ENCODE measurements at places on chromosomes 12 and 14.

DNA sequence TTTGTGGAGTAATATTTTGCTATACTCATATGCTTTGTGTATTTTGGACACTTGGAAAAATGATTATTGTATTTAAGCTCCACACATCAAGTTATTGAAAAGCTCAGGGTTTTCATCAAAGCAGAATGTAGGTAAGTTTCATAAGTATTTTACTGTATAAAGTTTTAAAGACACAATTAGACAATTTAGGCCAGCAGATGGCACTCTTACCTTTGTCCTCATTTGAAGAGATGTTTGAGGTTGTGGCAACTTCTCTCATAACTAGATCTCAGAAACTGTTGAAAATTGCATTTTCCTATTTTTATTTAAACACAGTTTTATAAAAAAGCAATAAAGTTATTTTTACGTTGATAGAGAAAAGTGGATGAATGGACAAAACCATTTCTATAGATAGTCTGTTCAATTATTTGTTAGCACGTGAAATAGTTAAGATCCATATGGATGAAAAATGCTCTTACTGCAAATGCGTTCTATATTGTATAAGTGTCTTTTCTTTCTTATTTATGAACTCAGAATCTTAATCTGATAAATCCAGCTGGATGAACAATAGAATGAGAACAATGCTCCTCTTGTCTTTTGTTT is 300.0 kb downstream of the AEBP2 start:
- DNase-seq = peak; percentile 90

GRCh38 chr14:42141328-42141727 is 534.7 kb downstream of the LRFN5 start:
- DNase-seq = no peak

DNA sequence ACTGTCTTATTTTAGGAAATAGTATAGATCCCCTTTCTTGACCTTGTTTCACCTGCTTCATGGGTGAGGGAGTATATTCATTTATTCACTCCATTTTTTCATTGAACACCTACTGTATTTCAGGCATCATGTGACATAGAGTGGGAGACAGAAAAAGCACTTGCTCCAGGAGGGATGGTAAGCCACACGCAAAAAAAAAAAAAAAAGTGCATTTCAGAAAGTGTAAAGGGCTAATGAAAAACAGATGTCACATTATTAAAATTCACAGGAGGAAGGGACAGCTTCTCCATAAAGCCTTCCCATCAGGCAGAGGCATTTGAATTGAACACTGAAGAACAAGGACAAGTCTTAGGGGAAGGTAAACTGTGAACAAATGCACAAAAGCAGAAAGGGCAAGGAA is 7.5 kb downstream of the SLC8A3 start:
- no peak for DNase-seq

GRCh38 chr12:105581420-105581819 is 250.9 kb downstream of the C12orf75 start:
- DNase-seq = no peak

Data from fibroblast of pulmonary artery (primary cell).